ENCODE measurements at places on chromosomes 3 and 15.

GRCh38 chr3:169158379-169158778, 505.1 kb downstream of the MECOM start:
- DNase-seq: no peak

DNA sequence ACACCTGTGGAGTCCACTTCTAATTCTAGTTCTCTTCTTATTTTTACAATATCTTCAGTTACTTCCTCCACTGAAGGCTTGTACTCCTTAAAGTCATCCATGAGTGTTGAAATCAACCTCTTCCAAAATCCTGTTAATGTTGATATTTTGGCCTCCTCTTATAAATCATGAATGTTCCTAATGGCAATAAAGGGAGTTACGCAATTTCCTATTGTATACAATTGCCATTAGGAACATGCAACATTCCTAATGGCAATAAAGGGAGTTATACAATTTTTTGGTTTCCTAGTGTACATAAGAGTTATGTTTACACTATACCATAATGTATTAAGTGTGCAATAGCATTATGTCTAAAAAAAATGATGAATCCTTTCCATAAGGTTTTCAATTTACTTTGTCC, 9.2 kb upstream of the TIGIT start:
- no peak for DNase-seq

- DNase-seq: no peak
Measured at GRCh38 chr3:62183969-62184368, 189.4 kb downstream of the FEZF2 start.

DNA sequence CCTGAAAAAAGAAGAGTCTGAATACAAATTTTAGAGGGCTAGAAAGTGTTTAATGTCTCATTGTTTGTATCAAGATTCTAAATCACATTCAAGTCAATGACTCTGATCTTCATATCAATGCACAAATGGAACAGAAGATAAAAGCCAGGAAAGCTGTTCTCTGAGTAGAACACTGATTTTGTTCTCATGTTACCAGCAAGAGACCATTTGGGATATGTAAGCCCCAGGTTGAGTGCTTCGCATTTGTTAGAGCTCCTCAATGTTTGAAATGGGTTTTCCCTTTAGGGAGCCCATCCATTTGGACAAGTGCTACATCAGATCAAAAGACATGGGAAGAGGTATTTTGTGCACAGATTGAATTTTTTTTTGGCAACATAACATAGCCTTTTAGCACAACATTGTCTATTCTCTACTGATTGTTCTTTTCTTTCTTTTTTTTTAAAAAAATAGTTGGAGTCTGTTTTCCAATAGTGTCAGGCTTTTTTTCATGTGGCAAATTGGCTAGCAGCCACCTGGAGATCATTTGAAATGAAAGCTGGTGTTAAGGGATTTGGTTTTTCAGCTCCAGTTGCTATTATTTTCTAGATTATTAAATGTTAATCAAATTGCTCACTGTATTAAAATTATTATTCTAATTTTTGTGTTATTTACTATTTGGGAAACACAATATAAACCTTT, 74.5 kb upstream of the ZPLD1 start:
- no peak for DNase-seq

DNA sequence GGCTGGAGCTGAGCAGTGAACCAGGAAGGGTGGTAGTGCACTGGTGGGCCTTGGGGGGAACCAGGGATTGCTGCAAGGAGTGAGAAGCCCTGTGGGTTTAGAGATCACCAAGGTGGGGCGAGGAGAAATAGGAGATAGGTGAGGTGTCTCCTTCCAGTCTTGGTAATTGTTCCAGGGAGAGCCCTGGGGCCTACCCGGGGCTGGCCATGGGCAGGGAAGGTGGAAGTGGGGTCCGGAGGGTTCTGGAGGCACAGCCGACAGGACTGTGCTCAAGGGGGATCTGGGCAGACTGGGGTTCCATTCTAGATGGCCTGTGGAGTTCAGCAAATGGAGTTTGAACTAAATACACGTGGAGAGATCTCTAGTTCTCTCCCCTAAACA, 4.5 kb downstream of the CHST13 start:
- DNase-seq: no peak

- no peak for DNase-seq
Measured at GRCh38 chr3:63679186-63679585, 26.7 kb downstream of the SNTN start.

GRCh38 chr15:74458473-74458872, 2.5 kb downstream of the UBL7 start:
- DNase-seq: no peak

DNA sequence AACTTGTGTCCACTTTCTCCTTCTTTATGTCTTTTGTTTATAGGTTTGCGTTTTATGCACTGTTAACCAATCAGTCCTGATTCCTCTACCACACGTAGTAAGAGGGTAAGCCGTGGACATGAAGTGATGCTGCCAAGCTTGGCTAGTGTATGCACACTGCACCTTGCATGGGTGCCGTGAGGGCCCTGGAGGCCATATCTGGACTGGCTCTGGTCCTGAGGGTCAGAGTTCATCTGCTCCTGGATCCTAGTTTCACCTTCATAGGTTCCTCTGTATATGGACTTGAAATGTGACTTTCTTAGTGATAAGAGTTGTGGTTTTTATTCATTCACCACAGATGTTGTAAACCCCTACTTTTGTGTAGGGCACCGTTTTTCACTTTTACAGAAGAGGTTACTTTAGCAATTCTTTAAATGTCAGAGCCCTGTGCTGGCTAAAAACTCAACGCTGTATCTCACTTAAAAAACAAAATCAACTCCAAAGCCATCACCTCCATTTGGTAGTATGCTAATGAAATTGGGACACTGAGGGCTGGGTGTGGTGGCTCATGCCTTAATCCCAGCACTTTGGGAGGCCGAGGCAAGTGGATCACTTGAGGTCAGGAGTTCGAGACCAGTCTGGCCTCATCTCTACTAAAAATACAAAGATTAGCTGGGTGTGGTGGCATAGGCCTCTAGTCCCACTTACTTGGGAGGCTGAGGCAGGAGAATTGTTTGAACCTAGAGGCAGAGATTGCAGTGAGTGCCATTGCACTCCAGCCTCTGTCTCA, 22.9 kb downstream of the SIAH2 start:
- no peak for DNase-seq

- no peak for DNase-seq
Measured at GRCh38 chr3:136207489-136208115, 11.5 kb upstream of the MSL2 start.

- DNase-seq: no peak
Measured at GRCh38 chr3:147385059-147386012, 21.0 kb downstream of the ZIC4 start.

- no peak for DNase-seq
Measured at GRCh38 chr3:56655709-56656108, 27.4 kb downstream of the TASOR start.

Measured in LoVo (cell line).